Tibial nerve (tissue), 4 donors: ENCODE measurements at places on chromosomes 7 and 10. TPM values are rescaled to one million over a fixed set of nuclear protein-coding genes. Genes with fewer than 3 reads are reported as not detected.

Gene ST8SIA6
- total RNA-seq = 4.1 TPM

Gene THSD7A
- 24.7 TPM for total RNA-seq

Gene PDE6C
- total RNA-seq = not detected

DNA sequence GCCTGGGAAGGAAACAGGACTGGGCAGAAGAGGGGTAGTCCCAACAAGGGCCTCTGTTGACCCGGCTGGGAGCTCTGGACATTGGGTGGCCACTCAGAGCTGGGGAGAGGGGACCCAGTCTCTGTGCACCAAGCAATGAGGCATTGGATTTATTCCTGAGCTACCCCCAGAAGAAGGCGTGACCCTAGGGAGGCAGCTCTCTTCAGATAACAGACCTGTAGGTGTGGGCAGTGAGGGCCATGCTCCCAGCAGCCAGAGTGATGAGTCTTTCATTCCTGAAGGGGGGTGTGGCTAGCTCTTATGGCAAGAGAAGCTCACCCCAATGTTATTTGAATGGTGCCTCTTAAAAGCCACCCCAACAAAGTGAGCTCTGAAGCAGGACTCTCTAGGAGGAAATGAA is 20.4 kb downstream of the TEX36 start:
- no peaks in the 10 kb centered on the region for H3K36me3 ChIP-seq
- no peak overlapping the region for H3K4me3 ChIP-seq
- H3K4me1 ChIP-seq = no peaks in the 10 kb centered on the region
- H3K27me3 ChIP-seq = no peaks in the 10 kb centered on the region
- DNase-seq = no peak

- H3K27ac ChIP-seq = no peak overlapping the region
- H3K4me3 ChIP-seq = no peak overlapping the region
- no peak for DNase-seq
- no peaks in the 10 kb centered on the region for H3K27me3 ChIP-seq
- peaks cover 15% of the 10 kb centered on the region for H3K36me3 ChIP-seq
- no peaks in the 10 kb centered on the region for H3K4me1 ChIP-seq
Observed at GRCh38 chr10:28054228-28054860, 55.5 kb upstream of the ODAD2 start.

- H3K27ac ChIP-seq = no peak overlapping the region
- peaks cover 12% of the 10 kb centered on the region for H3K4me1 ChIP-seq
- no peaks in the 10 kb centered on the region for H3K27me3 ChIP-seq
- no peak for DNase-seq
- no peaks in the 10 kb centered on the region for H3K36me3 ChIP-seq
Observed at GRCh38 chr10:88919041-88919440, 33.5 kb downstream of the ACTA2 start.

GRCh38 chr7:138072726-138073125 is 3.5 kb upstream of the AKR1D1 start:
- H3K36me3 ChIP-seq = no peaks in the 10 kb centered on the region
- H3K27me3 ChIP-seq = no peaks in the 10 kb centered on the region
- no peak for DNase-seq
- no peaks in the 10 kb centered on the region for H3K4me1 ChIP-seq
- H3K27ac ChIP-seq = no peak overlapping the region

- DNase-seq = no peak
- no peaks in the 10 kb centered on the region for H3K4me1 ChIP-seq
- no peaks in the 10 kb centered on the region for H3K36me3 ChIP-seq
- H3K4me3 ChIP-seq = no peak overlapping the region
- no peaks in the 10 kb centered on the region for H3K27me3 ChIP-seq
Observed at GRCh38 chr10:104406715-104407650, 53.4 kb downstream of the CFAP58 start.

DNA sequence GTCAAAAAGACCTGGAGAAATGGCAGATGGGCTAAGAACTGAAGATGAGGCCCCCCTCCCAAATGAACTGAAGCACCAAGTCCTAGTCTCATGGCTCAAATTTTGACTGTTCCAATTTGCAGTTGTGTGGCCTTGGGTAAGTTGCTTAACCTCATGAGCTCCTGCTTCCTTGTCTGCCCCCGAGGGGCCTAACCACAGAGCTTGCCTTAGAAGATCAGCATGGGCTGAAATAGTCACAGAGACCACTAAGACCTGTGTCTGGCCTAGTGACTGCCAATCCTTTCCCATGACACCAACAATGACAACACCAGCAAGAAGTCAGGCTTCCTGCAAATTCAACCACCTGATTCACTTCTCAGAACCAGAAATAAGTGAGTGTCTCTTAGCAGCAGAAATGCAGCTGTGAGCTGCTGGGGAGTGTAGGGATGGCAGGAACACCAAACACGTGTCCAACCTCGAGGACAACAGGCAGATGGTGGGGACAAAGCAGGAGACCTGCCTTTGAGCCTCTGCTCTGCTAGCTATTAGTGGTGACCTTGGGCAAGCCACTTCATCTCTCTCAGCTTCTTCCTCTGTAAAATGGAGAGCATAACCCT is 23.7 kb downstream of the CRHR2 start:
- no peak overlapping the region for H3K4me3 ChIP-seq
- no peak overlapping the region for H3K27ac ChIP-seq

DNA sequence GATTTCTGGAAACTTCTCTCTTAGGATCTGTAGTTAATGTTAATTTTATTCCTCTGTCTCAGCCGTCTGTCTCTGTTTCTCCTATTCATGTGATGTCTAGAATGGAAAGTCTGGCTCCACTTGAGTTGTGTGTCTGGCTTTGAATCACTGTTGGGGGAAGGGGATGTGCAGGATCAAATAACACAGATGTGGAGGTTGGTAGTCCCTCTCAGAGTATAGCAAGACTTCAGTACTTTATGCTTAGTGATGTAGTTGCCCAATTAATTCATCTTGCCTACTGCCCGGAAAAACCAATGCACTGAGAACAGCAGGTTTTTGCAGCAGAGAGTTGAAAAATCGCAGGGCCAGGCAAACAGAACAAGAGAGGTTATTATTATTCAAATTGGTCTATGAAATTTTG is 79.2 kb downstream of the PHTF2 start:
- H3K27me3 ChIP-seq = no peaks in the 10 kb centered on the region
- no peaks in the 10 kb centered on the region for H3K4me1 ChIP-seq
- no peak overlapping the region for H3K27ac ChIP-seq
- no peak for DNase-seq
- no peak overlapping the region for H3K4me3 ChIP-seq
- H3K36me3 ChIP-seq = no peaks in the 10 kb centered on the region
